ENCODE measurements at places on chromosomes 16 and 17. TPM values are rescaled to one million over a fixed set of nuclear protein-coding genes. Genes with fewer than 3 reads are reported as not detected.
A peak's percentile ranks its signal among the peaks of the same experiment; 100 is the strongest.

KIF19 gene
- 0.37 TPM for total RNA-seq

GRCh38 chr16:53905028-53905427, 201.1 kb downstream of the FTO start:
- H3K27ac ChIP-seq = no peak overlapping the region
- peaks cover 16% of the 10 kb centered on the region for H3K4me1 ChIP-seq
- no peak for DNase-seq
- H3K27me3 ChIP-seq = no peaks in the 10 kb centered on the region

- H3K4me1 ChIP-seq = peaks cover 87% of the 10 kb centered on the region
- no peak for DNase-seq
- H3K4me3 ChIP-seq = peak overlapping the region; percentile 59
- no peaks in the 10 kb centered on the region for H3K27me3 ChIP-seq
- peaks cover 8% of the 10 kb centered on the region for H3K36me3 ChIP-seq
Observed at GRCh38 chr17:73592079-73592415, 52.2 kb downstream of the SDK2 start.

- DNase-seq = peak; percentile 92
- peak overlapping the region; percentile 67 for H3K4me3 ChIP-seq
- H3K27me3 ChIP-seq = no peaks in the 10 kb centered on the region
- peak overlapping the region; percentile 92 for H3K27ac ChIP-seq
Observed at GRCh38 chr17:82200743-82201497, 11.7 kb downstream of the CCDC57 start.

- no peak overlapping the region for H3K27ac ChIP-seq
- DNase-seq = no peak
- H3K4me3 ChIP-seq = no peak overlapping the region
- H3K36me3 ChIP-seq = no peaks in the 10 kb centered on the region
- H3K27me3 ChIP-seq = peaks cover 16% of the 10 kb centered on the region
Observed at GRCh38 chr16:84032458-84033178, 10.0 kb downstream of the SLC38A8 start.

- no peak overlapping the region for H3K4me3 ChIP-seq
- no peak for DNase-seq
- peaks cover 20% of the 10 kb centered on the region for H3K27me3 ChIP-seq
- H3K27ac ChIP-seq = no peak overlapping the region
Observed at GRCh38 chr16:62036802-62037135, 531 bp upstream of the CDH8 start.

LGALS9B gene
- 0.45 TPM for total RNA-seq

SEPTIN12 gene
- not detected for total RNA-seq

GRCh38 chr16:84800158-84800978, 19.4 kb upstream of the CRISPLD2 start:
- no peak for DNase-seq
- H3K4me3 ChIP-seq = no peak overlapping the region
- peaks cover 2% of the 10 kb centered on the region for H3K4me1 ChIP-seq
- no peaks in the 10 kb centered on the region for H3K36me3 ChIP-seq
- no peaks in the 10 kb centered on the region for H3K27me3 ChIP-seq

GRCh38 chr17:9839433-9839832, 13.7 kb downstream of the GLP2R start:
- no peak overlapping the region for H3K4me3 ChIP-seq
- H3K27ac ChIP-seq = no peak overlapping the region
- H3K36me3 ChIP-seq = no peaks in the 10 kb centered on the region
- DNase-seq = no peak
- H3K27me3 ChIP-seq = no peaks in the 10 kb centered on the region
- H3K4me1 ChIP-seq = no peaks in the 10 kb centered on the region

CMTM1 gene
- total RNA-seq = 15.0 TPM

GRCh38 chr17:76727745-76728456, 1.3 kb downstream of the METTL23 start:
- H3K4me1 ChIP-seq = peaks cover 66% of the 10 kb centered on the region
- peaks cover 68% of the 10 kb centered on the region for H3K36me3 ChIP-seq
- H3K27ac ChIP-seq = peak overlapping the region; percentile 96
- DNase-seq = peak; percentile 43

DNA sequence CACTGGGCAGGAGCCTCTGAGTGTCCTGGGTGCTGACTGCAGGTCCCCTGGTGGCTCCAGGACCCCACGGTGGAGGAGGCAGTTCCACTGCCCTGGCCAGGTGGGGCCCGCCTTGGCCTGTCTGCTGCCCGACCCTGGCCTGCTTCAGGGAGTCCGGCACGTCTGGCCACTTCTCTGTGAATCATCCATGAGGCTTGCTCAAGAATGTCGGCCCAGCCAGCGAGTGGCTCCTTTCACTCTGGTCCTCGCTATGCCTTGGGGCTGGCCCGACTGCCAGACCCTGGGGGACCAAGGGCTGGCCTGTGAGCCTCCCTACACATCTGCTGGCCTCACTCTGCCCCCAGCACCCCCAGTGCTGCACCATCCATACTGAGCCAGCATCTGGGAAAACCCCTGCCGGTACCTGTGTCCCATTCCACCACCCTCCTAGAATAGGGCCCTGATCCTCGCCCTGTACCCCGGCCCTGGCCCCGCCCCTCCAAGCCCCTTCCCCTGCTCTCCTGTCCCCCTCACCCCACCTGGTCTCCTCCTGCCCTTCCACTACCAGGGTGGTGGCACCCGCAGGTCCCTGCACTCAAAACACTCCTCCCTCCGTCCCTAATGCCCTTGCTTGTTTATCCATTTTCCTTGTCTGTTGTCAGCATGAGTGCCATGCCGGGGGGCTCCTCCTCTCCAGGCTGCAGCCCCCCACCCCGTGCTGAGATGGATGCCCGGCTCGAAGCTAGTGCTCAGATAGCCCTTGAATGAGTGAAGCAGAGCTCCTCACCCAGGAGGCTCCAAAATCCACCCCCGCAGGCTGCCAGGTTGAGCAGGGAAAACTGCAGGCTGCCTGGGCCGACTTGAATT, 35.5 kb downstream of the ADCY7 start:
- no peak for DNase-seq
- H3K36me3 ChIP-seq = peaks cover 43% of the 10 kb centered on the region
- no peaks in the 10 kb centered on the region for H3K27me3 ChIP-seq

DNA sequence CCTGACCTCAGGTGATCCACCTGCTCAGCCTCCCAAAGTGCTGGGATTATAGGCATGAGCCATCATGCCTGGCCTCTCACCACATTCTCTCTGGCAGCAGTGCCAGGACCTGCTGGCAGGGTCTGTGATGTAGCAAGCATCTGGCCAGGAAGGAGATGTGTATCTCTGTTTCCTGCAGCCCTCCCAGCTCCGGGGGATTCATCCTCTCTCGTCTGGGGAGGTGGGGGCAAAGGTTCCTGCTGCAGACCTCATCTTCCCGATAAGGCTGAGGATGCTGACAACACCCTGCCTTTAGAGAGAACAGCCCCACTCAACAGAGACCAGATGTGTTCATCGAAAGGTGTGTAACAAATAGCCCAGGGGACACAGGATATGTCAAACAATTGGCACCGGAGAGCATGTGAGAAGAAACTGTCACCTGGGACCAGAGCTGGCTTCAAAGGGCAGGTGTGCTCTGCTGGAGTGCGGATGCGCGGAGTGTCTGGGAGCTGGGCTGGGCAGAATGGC, 54.8 kb upstream of the SEC14L1 start:
- H3K4me1 ChIP-seq = peaks cover 46% of the 10 kb centered on the region
- H3K27me3 ChIP-seq = no peaks in the 10 kb centered on the region
- peak overlapping the region; percentile 69 for H3K27ac ChIP-seq
- H3K36me3 ChIP-seq = peaks cover 21% of the 10 kb centered on the region

DNA sequence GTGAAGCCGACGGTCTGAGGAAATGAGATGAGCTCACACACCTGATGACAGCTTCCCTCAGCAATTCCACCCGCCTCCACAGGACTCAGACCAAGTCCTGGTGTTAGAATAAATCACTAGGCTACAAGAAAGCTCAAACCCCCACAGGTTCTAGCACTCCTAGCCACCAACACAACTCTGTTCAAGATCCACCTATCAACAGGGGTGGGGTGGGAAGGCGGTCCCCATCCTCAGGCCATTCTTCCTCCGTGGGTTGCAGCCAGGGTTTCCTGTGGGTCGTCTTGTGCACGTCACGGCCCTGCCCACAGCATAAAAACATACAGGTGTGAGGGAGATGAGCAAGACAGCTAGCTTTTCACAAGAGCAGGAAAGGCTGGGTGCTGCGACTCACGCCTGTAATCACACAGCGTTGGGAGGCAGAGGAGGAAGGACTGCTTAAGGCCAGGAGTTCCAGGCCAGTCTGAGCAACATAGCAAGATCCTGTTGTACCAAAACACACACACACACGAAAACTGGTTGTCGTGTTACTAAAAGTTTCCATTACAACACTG, 81.1 kb downstream of the ANKRD11 start:
- peaks cover 11% of the 10 kb centered on the region for H3K36me3 ChIP-seq
- peak overlapping the region; percentile 2 for H3K4me3 ChIP-seq
- DNase-seq = peak; percentile 73
- peaks cover 88% of the 10 kb centered on the region for H3K4me1 ChIP-seq

GRCh38 chr16:57859331-57859730, 57.0 kb upstream of the KIFC3 start:
- peaks cover 30% of the 10 kb centered on the region for H3K27me3 ChIP-seq
- H3K36me3 ChIP-seq = no peaks in the 10 kb centered on the region
- no peak overlapping the region for H3K27ac ChIP-seq
- no peak for DNase-seq
- H3K4me1 ChIP-seq = peaks cover 2% of the 10 kb centered on the region

MEFV gene
- total RNA-seq = 0.13 TPM

DNA sequence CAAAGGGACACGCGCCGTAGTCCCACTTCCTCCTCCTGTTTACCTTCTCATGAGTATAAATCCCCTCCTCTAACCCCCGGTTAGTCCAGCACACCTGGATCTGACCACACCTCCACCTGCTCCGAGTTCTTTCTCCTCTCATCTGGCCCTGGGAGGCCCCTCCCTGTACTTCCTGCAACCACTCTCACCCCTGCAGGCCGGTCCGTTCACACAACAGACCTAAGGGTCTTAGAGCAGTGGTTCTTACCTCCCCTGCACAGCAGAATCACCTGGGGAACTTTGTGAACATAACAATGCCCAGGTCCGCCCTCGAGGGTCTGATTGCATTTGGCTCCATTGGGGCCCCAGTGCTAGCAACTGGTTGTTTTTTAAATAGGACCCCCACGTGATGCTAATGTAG, 24.8 kb downstream of the TMEM114 start:
- peaks cover 3% of the 10 kb centered on the region for H3K4me1 ChIP-seq
- DNase-seq = peak; percentile 29
- peaks cover 2% of the 10 kb centered on the region for H3K27me3 ChIP-seq
- H3K4me3 ChIP-seq = no peak overlapping the region

DNA sequence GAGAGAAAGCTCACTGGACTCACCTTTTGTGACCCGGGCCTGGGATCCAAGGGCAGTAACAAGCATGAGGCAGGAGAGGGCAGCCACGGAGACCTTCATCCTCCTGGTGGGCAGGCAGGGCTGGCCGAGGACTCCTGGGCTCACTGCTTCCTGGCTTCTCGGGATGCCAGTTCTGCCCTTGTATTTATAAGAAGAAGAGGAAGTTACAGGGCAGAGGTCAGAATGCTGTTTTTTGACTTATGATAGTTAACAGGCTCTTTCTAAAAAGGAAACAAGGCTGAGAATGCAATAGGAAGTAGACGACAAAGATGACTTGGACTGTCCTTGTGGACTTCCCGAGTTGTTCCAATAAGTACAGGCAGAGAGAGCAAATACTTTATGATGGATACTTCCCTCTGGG, at the start of gene CCL23:
TSS of gene CCL23 (minus strand) at position 174 of the 400 bp plus-strand sequence. CDS start at position 99, 75 bp downstream.
- H3K36me3 ChIP-seq = no peaks in the 10 kb centered on the region
- H3K27me3 ChIP-seq = peaks cover 29% of the 10 kb centered on the region
- DNase-seq = no peak
- H3K4me1 ChIP-seq = no peaks in the 10 kb centered on the region

GRCh38 chr17:80561541-80562114, 17.0 kb downstream of the RPTOR start:
- H3K4me3 ChIP-seq = no peak overlapping the region
- no peak for DNase-seq

TBC1D3G gene
- total RNA-seq = not detected

- H3K36me3 ChIP-seq = no peaks in the 10 kb centered on the region
- no peak for DNase-seq
- H3K4me1 ChIP-seq = peaks cover 8% of the 10 kb centered on the region
- H3K4me3 ChIP-seq = peak within 1 kb of the TSS; percentile 28
- H3K27ac ChIP-seq = no peak within 1 kb of the TSS
Observed at GRCh38 chr17:19533718-19534561, at the start of gene SLC47A1. Gene SLC47A1, plus strand, starts transcription at chr17:19533854. Its CDS starts 86 bp downstream, at chr17:19533940.

DNA sequence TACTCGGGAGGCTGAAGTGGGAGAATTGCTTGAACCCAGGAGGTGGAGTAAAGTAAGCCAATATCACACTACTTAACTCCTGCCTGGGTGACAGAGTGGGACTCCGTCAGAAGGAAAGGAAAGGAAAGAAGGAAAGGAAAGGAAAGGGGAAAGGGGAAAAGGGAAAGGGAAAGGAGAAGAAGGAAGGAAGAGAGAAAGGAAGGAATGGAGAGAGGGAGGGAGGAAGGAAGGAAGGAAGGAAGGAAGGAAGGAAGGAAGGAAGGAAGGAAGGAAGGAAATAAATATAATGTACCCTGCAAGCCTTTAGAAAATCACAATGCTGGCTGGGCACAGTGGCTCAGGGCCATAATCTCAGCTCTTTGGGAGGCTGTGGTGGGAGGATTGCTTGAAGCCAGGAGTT, 27.3 kb downstream of the SLC5A11 start:
- H3K27me3 ChIP-seq = no peaks in the 10 kb centered on the region
- no peak overlapping the region for H3K27ac ChIP-seq
- H3K4me3 ChIP-seq = no peak overlapping the region
- no peaks in the 10 kb centered on the region for H3K4me1 ChIP-seq
- DNase-seq = no peak

DNA sequence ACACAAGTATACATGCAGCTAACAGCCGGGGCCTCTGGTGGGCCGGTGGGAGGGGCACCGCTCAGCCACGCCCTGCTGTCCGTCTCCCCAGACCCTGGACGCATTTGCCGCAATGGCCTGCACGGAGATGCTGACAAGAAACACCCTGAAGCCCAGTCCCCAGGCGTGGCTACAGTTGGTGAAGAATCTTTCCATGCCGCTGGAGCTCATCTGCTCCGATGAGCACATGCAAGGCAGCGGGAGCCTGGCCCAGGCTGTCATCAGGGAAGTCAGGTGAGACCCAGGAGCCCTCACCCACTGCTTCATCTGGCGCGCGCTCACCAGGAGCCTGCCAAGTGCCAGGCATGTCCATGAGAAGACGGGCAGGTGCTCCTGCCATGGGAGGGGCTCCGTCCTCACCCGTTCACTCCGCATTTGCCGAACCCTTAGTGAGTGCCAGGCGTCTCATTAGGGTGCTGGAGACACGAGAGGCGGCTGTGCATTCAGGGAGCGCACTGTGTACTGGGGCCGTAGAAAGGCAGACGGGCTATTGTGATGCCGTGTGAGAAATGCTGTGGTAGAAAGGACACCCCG, 51.4 kb upstream of the ENDOV start:
- H3K36me3 ChIP-seq = peaks cover 86% of the 10 kb centered on the region
- DNase-seq = no peak
- H3K4me3 ChIP-seq = no peak overlapping the region
- H3K4me1 ChIP-seq = no peaks in the 10 kb centered on the region
- no peaks in the 10 kb centered on the region for H3K27me3 ChIP-seq

ALKBH5 gene
- 117 TPM for total RNA-seq

FBXL16 gene
- total RNA-seq = 5.9 TPM
